ENCODE measurements at places on chromosomes 11 and 22. TPM values are rescaled to one million over a fixed set of nuclear protein-coding genes. Genes with fewer than 3 reads are reported as not detected.

DNA sequence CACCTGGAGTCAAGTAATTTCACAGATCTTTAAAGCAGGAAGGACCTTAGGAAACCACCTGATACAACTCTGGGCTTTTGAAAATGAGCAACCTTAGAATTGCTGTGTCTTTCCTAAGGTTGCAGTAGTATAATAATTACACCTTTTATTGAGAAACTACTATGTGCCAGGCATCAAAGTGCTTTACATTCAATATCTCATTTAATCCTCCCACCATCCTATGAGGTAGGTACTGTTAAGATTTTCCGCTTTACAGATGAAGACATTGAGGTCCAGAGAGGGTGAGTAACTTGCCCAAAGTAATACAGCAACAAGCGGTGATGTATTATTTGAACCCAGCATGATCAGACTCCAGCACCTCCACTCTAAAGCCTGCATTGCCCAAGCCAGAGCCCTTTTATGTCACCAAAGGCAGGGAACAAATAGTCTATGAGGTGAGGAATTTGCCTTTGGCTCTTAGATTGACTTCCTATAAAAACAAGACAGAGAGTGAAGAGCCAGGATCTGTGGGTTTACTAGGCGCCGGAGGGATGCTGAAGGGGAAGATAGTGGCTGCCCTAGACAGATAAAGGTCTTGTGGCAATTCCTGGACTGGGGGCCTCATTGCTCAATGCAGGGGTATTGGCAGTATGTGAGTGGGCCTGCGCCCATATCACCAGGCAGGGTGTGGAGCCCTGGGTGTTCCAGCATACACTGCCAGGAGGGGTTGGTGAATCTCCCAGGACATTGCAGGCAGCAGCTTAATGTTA, 157.1 kb downstream of the FBXO7 start:
- DNase-seq = no peak

DNA sequence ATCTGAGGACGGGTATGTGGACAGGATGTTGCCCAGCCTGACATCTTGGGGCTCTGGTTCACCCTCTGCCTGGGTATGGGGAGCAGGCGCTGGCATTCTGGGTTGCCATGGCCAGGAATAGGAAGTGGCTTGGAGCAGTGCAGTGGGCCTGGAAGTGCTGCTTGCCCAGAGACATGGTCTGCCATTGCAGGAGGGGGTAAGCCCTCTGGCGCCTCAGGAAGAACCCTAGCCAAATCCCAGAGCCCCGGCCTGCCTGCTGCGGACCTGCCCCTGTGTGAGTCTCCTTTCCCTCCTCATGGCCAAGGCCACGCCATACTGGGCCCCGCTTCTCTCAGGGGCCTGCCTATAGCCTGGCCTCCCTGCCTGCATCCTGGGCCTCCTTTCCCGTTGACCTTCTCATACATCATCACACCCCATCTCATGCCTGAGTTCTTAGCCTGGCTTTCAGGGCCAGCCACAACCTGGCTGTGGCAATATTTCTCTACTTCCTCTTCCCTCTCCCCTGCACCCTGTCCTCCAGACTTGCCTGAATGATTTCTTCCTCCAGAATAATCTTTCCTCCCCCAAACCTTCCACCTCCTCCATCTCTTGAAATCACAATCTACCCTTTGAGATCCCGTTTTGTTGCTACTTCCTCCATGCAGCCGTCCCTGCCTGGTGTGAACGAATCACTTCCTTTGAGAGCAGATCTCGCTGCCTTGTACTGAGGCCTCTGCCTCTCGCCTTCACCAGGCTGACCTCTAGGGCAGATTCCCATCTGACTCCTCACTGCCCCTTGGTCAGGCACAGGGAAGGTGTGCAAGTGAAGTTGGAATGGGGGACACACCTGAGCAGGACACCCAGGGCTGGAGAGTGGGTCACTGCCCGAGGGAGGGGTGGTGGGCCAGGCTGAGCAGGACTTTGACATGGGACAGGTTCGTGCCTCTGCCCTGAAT, 5.2 kb downstream of the CAPN5 start:
- no peak for DNase-seq

DNA sequence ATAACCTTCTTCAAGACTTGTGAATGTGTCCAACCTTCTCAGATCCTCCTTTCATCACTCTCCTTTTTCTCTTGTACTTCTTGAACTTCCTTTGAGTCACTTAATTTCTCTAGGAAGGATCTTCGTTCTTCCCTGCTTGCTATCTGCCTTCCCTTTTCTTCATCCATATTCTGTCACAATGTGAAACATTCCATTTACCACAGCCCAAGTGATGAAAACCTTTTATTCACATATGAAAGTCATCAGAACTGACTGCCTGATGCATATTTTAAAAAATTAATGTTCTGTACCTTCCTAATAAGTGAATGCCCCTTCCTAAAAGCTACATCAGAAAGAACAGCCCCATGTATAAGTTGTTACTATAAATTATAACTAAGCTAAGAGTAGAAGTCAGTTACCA, 520.4 kb upstream of the LUZP2 start:
- no peak for DNase-seq

C11orf52 gene
- 1.0 TPM for total RNA-seq

- no peak for DNase-seq
These were observed 406.6 kb upstream of the LARGE1 start for GRCh38 chr22:34326901-34327300.
